ENCODE measurements at places on chromosomes 7 and 10. TPM values are rescaled to one million over a fixed set of nuclear protein-coding genes. Genes with fewer than 3 reads are reported as not detected.

The GRM3 gene
- total RNA-seq: not detected

The DNAJC30 gene
- total RNA-seq: 14.0 TPM

The LEP gene
- 0.14 TPM for total RNA-seq

The FGL2 gene
- total RNA-seq: 10.6 TPM

The PLEKHS1 gene
- total RNA-seq: not detected

The TRIM50 gene
- total RNA-seq: 0.33 TPM

The RRP12 gene
- total RNA-seq: 15.2 TPM

The FAM25C gene
- not detected for total RNA-seq

The EDRF1 gene
- total RNA-seq: 11.5 TPM

The CCDC3 gene
- total RNA-seq: 5.8 TPM

The ANXA8 gene
- not detected for total RNA-seq

The ECHDC3 gene
- total RNA-seq: 88.5 TPM

The RELN gene
- total RNA-seq: 0.44 TPM

The IMMP2L gene
- 17.8 TPM for total RNA-seq

The AKR1B1 gene
- 280 TPM for total RNA-seq

The CRHR2 gene
- 0.19 TPM for total RNA-seq

The SLC26A4 gene
- 0.41 TPM for total RNA-seq

The H2BK1 gene
- total RNA-seq: not detected
